Right ventricle myocardium inferior (tissue), 1 donor: ENCODE measurements at places on chromosomes 11 and 22. TPM values are rescaled to one million over a fixed set of nuclear protein-coding genes. Genes with fewer than 3 reads are reported as not detected.

TEX12 gene
- total RNA-seq: 0.54 TPM

DNA sequence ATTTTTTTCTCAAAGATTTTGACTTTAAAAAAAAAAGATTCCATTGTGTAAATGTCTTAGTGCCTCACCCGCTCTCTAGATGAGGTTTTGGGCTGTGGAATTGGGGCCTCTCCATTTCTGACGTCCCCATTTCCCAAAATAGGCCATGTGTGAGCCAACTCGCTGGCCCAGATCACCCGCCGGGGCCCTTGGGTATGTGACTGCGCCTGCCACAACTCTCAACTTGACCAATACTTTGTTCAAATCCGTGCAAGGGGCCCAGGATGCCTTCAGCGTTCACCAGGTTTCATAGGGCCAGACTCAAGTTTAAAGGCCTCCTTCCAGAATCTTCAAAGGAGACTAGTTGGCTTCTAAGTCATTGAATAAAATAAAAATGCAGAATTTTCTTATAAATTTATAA is 96.0 kb downstream of the DHCR7 start:
- no peak for DNase-seq

B4GAT1 gene
- total RNA-seq: 49.0 TPM

KRTAP5-10 gene
- total RNA-seq: not detected

MIAT gene
- total RNA-seq: 0.38 TPM
